ENCODE measurements at places on chromosomes 7 and 10.

GRCh38 chr7:67470256-67470751 lies 473.7 kb downstream of the TYW1 start:
- DNase-seq, result peak; percentile 86

DNA sequence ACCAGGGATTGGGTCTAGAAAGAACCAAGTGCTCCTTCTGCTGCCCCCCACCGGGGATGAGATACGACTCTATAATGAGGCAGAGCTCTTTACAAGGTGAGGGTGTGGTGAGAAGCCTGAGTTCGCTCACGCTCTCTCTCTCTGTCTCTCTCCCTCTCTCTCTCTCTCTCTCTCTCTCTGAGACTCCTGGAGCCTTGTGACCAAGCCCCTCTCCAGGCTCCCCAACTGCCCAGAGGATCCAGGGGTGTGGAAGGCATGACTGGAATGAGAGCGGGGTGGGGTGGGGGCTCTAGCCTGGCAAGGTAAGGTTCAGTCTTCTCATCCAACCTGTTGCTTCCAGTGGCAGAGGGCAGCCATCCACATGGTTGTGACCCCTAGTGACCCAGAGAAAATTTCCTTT lies 3.1 kb upstream of the PTF1A start:
- no peak for DNase-seq

DNA sequence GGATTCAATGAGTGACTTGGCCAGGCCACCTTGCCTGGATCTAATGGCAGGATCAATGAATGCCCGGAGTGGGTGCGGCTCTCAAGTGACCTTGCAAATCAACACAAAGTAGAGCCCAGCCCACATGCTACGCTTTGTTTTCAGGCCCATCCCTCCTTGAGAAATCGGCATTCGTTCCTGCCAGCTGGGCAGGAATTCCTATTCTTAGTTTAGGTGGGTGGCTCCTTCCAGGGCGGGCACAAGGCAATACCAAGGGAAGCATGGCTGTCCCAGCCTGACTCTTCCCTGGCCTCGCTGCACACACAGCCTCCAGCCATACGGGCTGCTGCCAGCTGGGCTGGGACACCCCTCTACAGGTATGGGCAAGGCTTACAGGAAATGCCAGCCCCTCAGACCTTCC lies 119.3 kb downstream of the SH3PXD2A start:
- no peak for DNase-seq

DNA sequence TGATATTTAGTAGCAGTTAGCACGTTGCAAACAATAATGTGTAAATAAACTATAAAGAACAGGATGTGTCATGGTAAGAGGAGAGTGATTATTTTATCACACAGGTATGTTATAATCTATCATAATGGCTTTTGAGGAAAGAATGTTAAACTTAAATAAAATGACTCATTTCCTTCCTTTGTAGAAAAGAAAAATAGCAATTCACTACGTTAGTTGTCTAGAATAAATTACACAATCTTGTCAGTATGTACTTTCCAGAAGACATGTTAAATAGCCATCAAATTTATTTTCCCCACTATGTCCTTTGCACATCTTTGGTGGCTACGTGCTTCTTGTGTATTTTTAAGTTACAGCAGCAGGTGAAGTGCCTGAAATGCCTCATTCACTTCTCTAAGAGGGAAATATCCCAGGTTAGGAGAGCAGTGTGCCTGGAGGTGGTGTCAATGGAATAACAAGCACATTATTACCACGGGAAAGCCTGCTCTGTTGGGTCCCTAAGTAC lies 133.8 kb downstream of the SEMA3A start:
- no peak for DNase-seq

GRCh38 chr7:8684426-8684825 lies 251.0 kb downstream of the NXPH1 start:
- no peak for DNase-seq

DNA sequence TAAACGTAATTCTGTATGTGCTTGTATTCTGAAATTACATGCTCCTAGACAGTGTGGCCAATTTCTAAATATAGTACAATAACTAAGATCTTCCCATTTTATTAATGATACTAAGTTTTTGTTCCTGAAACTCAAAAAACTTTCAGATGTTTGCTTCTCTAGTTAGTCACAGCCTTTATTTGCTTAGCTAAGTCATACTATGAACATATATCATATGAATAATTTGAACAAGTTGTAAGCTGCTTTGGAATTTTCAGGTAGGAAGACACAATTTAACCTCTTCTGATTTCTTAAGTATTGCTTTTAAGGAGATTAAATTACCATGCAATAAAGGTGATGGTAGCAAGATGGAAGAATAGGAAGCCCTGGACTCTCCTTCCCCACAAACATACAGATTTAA lies 148.7 kb downstream of the AMPH start:
- DNase-seq, result no peak

- DNase-seq, result peak; percentile 18
These were observed 238.1 kb downstream of the CAMK1D start for GRCh38 chr10:12587451-12587888.

- DNase-seq, result no peak
These were observed 102.6 kb downstream of the VOPP1 start for GRCh38 chr7:55469721-55470120.

GRCh38 chr10:65861249-65861648 lies 1064.6 kb upstream of the LRRTM3 start:
- DNase-seq, result no peak

GRCh38 chr7:90761584-90761983 lies 165.5 kb downstream of the CDK14 start:
- no peak for DNase-seq

- no peak for DNase-seq
These were observed 469 bp upstream of the NOC3L start for GRCh38 chr10:94363251-94363565.

DNA sequence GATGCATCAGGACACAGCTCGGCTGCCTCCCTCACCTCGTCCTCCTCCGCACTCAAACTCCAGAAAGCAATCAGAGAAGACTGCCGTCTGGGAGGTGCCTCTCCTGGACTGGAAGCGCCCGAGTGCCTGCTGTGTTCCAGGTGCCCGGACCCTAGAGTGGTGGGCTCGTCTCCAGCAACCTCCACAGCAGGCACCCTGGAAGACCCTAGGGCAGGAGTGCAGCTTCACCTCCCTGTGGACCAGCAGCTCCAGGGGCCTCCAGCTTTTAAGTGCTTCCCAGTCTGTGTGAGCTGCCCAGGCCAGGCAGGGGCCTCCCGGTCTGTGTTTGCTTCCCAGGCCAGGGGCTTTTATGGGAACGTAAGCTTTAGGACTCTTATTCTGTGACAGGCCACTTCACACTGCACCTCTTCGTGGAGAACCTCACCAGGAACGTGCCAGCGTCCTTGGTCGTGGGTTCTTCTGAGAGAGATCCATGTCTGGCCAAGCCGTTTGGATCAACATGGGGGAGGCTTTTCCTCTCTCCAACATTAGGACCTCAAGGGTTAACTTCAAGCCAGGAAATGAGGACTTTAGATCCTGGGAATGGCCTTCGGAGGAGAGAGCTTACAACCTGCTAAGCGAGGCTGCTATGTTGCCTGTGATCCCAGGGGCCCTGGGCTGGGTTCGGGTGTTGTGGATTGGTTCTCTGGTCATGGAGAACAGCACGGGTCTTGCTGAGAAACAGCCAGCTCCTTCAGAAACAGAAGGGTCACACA lies 5.9 kb upstream of the PWWP2B start:
- no peak for DNase-seq

DNA sequence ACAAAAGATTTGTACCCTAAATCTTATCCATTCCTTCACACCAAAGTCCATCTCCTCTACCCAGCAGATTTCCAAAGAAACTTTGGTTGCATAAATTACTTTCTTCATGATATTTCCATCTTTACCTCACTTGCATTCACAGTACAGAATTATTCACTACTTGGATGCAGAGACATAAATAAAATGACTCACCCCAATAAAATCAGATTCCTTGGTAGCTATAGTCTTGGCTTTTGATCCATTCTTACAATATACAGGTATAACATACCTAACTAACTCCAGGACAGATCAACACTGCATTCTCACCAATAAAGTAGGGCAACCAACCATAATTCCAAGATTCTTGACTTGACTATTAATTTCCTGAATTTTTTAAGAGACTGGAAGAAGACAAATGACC lies 815.1 kb downstream of the MAGI2 start:
- no peak for DNase-seq

DNA sequence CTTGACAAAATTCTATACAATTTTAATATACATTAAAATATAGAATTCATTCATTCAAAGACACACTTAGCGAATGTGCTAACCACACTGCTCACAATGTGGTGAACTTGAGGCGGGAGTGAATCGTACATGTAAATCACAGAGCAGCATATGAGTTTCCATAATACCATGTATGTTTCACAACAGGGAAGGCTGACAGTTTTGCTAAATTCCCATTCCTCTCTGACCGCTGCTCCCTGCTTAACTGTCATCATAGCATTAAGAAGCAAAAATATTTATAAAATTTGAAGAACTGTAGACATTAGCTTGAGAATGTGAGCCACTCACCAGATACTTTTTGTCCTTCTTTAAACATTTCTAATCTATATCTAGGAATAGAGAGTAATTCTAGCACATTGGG lies 763.3 kb downstream of the MAGI2 start:
- no peak for DNase-seq

GRCh38 chr10:21423338-21423737 lies 102.1 kb downstream of the SKIDA1 start:
- DNase-seq, result no peak

- DNase-seq, result no peak
These were observed 67.0 kb downstream of the GRID1 start for GRCh38 chr10:86299562-86299961.

GRCh38 chr7:5624386-5625365 lies 156.8 kb downstream of the RNF216 start:
- DNase-seq, result no peak

- DNase-seq, result no peak
These were observed 30.6 kb downstream of the SEC61G start for GRCh38 chr7:54728411-54728810.

GRCh38 chr10:119762805-119763798 lies 37.3 kb downstream of the INPP5F start:
- DNase-seq, result no peak

- peak; percentile 1 for DNase-seq
These were observed 120.9 kb downstream of the BUB3 start for GRCh38 chr10:123275136-123275564.

GRCh38 chr10:8584666-8585065 lies 530.2 kb downstream of the GATA3 start:
- DNase-seq, result no peak

DNA sequence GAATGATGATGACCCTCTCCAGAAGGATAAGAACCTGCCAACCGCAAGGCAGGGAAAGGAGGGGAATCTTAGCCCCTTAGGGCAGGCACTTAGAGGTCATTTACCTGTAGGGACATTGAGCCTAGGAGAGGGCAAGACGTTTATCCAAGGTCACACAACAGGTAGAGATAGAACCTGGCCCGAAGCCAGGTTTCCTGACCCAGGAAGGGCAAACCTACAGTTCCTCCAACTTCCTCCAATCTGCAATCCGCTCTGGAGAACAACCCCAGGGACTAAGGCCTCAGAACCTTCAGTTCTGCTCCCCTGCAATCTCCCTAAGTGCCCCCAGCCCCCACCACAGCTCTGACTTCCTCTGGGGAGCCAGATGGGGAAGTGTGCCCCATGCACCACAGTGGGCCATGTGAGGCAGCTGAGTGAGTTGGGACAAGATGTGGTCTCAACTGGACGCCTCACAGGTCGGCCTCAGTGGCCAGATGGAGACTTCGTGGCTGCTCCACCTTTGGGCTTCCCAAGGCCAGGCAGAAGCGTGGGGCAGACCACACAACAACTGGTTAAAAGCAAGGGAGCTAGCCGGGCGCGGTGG lies 1.4 kb upstream of the PSAP start:
- DNase-seq, result no peak

- no peak for DNase-seq
These were observed 682.8 kb upstream of the NRP1 start for GRCh38 chr10:34017281-34017680.

DNA sequence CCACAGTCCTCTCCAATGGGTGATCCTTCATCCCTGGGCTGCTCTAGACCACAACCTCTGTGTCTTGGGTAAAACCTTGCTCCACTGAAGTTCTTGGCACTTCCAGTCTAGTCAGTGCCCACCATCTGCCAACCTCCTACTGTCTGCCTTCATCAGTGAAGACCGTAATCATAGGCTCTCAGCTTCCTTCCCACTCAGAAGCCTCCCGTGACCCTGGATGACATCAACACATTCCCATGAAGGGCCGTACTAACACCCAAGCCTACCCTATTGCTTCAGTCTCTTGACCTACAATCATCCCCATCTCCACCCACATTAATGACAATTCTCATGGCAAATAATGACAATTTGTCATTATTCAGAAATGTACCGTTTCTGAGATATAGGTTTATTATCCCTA lies 27.6 kb upstream of the GARS1 start:
- no peak for DNase-seq

DNA sequence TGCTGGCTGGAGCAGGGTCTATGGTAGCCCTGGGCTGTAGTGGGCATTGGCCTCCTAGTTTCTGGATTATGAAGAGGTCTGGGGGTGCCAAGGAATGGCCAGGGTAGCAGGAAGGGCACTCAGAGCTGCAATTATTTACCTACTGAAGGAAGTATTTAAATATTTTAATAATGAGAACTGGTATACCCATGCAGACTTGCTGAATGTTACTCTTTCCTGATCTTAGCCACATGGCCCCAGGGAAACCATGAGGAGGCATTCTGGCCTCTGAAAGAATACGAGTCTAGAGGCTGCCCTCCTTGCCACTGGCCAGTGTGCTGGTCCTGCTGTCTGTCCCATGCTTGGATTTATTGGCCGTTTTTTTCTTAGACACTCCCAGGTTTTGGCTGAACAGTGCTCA lies 599.7 kb downstream of the LRMDA start:
- DNase-seq, result no peak

GRCh38 chr7:37663693-37664092 lies 19.9 kb upstream of the GPR141 start:
- no peak for DNase-seq

DNA sequence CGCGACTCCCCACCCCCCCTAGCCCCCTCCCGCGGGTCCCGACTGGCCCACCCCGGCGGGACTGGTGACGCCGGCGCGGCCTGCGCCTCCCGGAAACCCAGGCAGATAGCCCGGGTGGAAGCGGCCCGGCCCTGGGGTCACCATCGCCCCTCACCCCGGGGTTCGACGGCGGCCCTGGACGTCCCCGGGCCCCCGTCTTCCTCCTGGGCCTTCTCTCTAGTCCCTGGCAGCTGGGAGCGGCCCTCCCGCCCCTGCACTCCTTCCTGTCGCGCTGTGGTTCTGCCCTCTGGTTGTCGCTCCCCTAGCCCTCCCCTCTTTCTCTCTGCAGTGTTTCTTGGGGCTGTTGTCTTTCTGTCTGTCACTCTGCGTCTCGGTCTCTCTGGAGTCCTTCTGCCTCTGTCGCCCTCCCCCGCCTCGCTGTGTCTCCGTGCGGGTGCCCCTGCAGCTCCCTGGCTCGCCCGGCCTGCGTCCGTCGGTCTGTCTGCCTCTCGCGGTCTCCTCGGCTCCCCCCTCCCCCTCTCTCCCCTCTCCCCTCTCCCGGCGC lies 90.5 kb upstream of the PAX2 start:
- no peak for DNase-seq

- DNase-seq, result peak; percentile 57
These were observed 20.6 kb downstream of the SLC26A3 start for GRCh38 chr7:107782374-107782773.

GRCh38 chr7:27364344-27364758 lies 121.7 kb downstream of the EVX1 start:
- no peak for DNase-seq

Data from T47D (cell line).